BJ (cell line): ENCODE measurements at places on chromosomes 13 and 19.
A peak's percentile ranks its signal among the peaks of the same experiment; 100 is the strongest.

- no peak for DNase-seq
Observed at GRCh38 chr13:98141509-98142379, 1.1 kb upstream of the FARP1 start.

DNA sequence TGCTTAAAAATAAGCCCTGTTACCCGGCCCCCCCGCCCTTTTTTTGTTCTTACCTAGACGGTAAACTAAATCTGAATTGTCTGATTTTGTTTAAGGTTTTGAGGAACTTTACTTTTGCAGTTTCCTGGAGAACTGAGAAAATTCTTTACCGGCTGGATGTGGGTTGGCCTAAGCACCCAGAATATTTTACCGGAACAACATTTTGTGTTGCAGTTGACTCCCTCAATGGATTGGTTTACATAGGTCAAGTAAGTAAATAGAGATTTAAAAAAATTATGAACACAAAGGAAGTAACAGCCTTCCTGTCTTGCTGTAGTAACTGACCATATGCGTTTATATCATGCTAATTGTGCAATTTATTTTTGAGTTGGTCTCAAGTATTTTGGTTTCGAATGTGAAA is 785 bp downstream of the NHLRC3 start:
- no peak for DNase-seq

GRCh38 chr19:50844296-50844935 is 10.3 kb upstream of the KLK3 start:
- DNase-seq: no peak

GRCh38 chr13:89726690-89727435 is 1620.6 kb upstream of the MIR17HG start:
- DNase-seq: no peak

GRCh38 chr19:8361921-8362793 is 1.8 kb upstream of the ANGPTL4 start:
- DNase-seq: peak; percentile 86
